ENCODE measurements at places on chromosomes 7 and 10.

DNA sequence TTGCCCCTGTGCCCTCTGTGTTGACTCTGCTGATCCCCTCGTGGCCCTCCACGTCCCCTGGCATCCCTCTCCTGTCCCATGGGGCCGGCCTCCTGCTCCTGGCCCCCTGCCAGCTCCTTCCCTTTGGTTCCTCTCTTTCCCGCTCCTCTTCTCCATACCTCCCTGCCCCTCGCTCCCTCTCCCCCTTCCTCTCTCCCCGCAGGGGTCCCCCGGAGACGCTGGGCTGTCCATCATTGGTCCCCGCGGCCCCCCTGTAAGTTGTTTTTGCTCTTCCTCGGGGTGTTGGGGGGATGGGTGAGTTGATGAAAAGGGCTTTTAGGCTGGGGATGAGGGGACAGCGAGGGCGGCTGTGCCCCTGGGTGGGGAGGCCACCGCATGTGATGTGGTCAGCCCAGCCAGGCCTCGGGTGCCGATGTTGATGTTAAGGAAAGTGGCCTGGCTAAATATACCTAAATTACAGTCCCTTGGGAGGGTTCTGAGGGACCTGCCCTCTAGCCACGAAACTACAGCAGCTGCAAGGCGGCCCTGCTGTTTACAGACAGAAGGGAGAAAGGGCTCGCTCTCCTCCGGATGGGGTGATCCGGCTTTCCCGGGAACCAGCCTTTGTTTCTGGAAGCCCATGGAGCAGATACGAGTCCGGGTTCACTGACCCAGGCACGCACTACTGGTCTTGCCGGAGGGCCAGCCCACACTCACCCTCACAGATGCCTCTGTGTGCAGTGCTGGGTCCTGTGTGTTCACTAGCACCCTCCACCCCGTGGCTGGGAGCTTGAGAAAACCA lies 78.8 kb downstream of the COL13A1 start:
- no peak for DNase-seq

DNA sequence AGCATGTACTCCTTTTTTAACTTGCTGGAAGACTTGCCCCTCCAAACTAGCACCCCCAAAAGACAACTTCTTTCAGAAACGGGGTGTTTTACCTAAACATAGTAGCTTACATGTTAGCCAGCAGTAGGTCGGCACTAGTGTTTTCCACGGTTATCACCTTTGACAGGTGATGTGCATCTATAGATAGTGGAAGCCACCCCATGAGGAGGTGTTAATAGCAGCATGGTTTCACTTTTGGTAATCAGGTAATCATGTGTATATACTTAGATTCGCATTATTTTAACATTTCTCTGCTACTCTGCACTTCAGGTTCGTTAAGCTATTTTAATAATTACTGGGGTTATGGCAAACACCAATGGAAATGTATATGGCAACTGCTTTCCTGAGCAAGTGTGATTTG lies 17.6 kb downstream of the SRI start:
- DNase-seq, result no peak

- DNase-seq, result no peak
Measured at GRCh38 chr10:15455456-15455855, 84.4 kb upstream of the FAM171A1 start.

GRCh38 chr7:13770305-13770704 lies 219.2 kb downstream of the ETV1 start:
- no peak for DNase-seq

DNA sequence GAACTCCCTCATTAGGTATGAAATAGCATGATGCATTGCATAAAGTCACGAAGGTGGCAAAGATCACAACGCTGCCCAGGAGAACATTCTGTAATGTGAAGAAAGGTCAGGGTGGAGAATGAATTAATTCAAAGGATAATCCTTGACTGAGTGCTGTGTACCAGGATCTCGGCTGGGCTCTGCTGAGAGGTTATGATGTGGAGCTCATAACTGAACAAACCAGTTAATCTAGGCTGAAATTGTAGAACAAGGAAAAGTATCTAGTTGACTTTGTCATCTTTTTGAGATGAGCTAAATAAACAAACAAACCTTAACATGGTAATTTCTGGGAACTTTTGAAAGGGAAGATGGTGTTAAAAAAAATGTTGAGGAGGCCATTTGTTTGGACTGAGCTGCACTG lies 6.1 kb downstream of the MSMB start:
- DNase-seq, result no peak

DNA sequence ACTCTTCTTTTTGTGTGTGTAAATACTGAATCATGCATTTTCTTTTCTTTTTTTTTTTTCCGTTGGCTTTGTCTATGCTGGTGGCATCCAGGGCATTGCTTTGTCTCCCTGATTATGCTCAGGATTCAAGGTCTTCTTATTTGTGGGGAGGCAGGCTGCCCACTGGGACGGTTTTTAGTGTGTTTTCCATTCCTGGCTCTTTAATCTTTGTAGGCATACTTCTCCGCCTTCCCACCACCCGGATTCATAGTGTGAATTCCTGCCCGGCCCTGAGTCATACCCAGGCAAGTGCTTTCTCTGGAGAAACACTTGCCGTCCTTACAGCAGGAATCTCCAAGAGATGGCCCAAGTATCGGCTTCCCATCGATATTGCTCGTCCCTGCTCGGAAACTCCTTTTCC lies 5.2 kb downstream of the ZNF655 start:
- no peak for DNase-seq

DNA sequence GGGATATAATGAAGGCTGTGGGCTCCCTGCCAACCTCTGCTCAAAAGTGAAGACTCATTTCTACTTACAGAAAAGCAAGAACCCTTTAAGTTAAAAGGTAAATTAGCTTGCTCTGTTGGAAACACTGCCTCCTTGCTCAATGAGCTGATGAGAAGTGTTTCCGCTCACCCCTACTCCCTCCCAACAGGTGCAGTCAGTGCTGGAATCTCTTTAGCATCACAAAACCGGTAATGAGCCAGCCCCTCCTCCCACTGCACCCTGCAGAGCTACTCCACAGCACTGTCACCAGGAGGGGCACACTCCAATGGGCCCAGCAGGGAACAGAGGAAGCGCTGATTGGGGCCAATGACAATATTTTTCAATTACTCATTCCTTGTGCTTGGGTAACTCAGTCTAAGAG lies 262.5 kb downstream of the TCERG1L start:
- no peak for DNase-seq

- DNase-seq, result no peak
Measured at GRCh38 chr10:58266003-58266825, 1.5 kb downstream of the IPMK start.

- no peak for DNase-seq
Measured at GRCh38 chr10:3676564-3676963, 108.4 kb downstream of the KLF6 start.

DNA sequence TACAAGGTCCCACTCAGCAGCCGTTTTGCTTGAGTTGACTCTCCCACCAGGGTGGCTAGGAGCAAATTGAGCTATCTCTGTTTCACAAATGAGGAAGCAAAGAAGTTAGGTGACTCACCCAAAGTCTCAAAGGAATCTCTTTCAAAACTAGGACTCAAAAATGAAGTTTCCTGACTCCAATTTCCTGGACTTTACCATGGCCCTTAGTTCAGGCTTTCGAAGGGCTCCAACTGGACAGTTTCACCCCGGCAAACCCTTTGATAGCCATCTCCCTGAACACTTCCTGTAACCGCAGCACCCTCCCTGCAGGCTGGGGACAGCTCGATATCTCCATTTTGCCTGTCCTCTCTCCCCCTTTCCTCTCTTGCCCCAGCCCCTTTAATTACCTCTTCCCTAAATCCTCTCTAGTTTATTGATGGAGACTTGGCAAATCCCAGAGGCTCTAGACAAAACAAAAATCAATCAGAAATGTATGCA lies 4.7 kb upstream of the AFAP1L2 start:
- no peak for DNase-seq

- DNase-seq, result no peak
Measured at GRCh38 chr7:77714195-77714594, 17.9 kb downstream of the RSBN1L start.

GRCh38 chr10:98236862-98237261 lies 31.1 kb downstream of the LOXL4 start:
- no peak for DNase-seq

DNA sequence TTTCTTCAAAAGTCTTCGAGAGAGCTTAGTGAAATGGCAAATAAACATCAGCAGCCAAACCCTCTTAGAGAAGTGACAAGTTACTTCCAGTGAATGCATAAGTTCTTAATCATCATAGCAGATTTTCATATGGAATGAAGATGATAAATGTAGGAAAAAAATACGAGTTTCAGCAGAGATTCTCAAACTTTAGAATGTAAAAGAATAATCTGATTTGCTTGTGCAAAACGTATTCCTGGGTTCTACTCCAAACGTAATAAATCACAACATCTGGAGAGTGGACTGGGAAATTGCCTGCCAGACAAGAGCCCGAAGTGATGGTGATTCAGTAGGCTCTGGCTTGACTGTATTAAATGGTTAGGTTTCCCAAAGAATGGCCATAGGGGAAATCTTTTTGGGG lies 62.2 kb downstream of the AKR1E2 start:
- DNase-seq, result no peak

GRCh38 chr7:96826089-96826488 lies 116.4 kb upstream of the SEM1 start:
- DNase-seq, result no peak

DNA sequence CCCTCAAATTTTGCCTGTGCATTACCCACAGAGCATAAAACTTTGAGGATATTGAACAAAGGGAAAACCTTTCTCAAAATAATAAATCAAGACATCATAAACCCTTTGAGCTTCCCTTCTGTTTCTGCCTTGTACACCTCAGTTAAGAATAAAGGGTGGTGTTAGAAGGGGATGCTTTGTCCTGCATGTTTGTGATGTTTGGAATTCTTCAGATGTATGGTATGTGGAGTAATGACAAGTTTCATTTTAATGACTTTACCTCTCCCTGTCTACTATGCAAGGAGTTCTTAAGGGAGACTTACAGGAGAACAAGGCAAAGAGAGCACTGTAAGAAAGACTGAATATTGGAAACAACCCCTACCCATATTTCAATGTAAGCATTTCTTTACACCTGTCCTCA lies 99.2 kb downstream of the HECW1 start:
- no peak for DNase-seq

GRCh38 chr10:100483876-100484666 lies 21.3 kb downstream of the WNT8B start:
- DNase-seq, result no peak

GRCh38 chr7:55004579-55004978 lies 14.2 kb upstream of the EGFR start:
- DNase-seq, result no peak

DNA sequence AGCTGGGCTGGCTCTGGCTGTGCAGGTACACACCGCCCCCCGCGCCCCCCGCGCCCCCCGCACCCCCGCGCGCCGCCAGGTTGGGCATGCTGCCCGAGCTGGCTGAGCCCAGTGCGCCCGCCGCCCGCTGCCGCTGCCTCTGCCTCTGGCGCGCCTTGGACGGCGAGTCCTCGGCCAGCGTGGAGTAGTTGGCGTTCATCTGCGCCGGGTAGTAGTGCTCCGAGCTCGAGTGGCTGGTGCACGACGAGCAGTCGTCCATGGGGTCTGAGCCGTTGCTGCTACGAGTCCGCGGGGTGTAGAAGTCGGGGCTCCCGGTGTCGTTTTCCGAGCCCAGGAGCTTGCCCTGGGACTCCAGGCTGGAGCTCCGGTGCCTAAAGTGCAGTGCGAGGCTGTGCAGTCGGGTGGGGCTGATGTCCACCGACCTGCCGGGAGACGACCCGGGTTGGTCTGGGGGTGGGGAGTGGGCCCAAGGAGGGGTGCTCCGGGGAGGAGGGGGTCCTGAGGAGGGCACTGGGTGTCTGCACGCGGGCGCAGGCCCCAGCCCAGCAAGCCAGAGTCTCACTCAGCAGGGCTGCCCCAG lies 70.4 kb downstream of the PRPF18 start:
- no peak for DNase-seq

GRCh38 chr10:131790021-131790420 lies 110.8 kb upstream of the PPP2R2D start:
- no peak for DNase-seq

DNA sequence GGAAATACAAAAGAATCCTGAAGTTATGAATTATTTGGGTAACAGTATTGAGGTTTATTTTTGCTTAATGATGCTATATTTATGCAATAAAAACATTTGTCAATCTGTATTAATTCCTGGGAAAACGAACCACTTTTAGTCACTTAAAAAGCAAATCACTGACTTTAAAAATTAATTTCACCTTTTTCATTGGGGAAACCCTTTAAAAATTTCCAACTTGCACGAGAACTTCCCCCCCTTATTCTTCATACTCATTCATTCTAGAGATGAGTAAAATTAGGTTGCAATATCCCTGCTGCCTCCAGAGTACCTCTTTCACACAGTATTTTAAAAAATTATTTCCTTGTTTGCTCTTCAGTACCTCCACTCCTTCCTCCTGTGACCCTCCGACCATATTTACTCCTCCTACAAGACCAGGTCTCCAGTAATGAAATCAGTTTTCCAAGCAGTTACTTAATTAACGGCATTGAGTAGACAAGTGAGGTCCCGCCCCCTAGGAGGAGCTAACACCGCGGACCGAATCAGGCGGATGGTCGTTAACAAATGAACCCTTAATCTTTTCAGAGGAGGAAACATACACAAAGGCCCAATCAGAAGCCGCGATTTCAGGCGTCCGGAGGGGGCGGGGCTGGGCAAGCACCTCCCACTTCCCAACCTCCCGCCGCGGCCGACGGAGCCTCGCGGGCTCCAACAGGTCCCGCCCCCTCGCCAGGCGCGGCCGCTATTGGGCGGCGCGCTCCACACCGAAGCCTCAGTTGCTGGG lies 465 bp upstream of the TRIM24 start:
- peak; percentile 97 for DNase-seq

- DNase-seq, result no peak
Measured at GRCh38 chr7:104973909-104974415, 40.0 kb upstream of the KMT2E start.

GRCh38 chr7:103914147-103914899 lies 75.1 kb downstream of the RELN start:
- DNase-seq, result no peak

- no peak for DNase-seq
Measured at GRCh38 chr7:150797661-150798060, 2.5 kb downstream of the TMEM176B start.

DNA sequence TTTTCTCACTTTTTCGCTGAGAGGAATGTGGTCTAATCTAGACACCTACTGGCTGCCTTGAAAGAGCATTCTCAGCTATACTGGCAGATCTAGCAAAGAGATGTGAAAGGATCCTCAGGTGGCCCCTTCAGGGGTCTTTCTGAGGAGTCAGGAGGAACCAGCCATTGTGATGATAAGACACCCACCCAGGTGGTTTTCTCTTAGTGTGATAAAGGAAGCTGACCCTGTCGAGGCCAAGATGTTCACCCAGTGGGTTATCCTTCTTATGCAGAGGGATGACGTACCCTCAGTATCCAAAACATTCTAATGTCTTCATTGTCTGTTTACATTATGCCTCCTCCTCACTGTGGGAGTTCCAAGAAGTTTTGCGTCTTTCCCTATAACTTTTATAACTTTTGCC lies 98.3 kb upstream of the LRGUK start:
- DNase-seq, result no peak

Data from activated CD4-positive, alpha-beta T cell treated with anti-CD3 and anti-CD28 coated beads, Interleukin-2, amount 50 U/mL, for 1 hour (primary cell).